Esophagus mucosa (tissue), 1 donor: ENCODE measurements at places on chromosomes 13 and 19. TPM values are rescaled to one million over a fixed set of nuclear protein-coding genes. Genes with fewer than 3 reads are reported as not detected.

- no peak for ATAC-seq
Measured at GRCh38 chr19:50475101-50475568, 1.2 kb upstream of the EMC10 start.

The SLITRK6 gene
- total RNA-seq = 4.0 TPM

GRCh38 chr13:79271616-79272015, 134.4 kb downstream of the RBM26 start:
- ATAC-seq = no peak

DNA sequence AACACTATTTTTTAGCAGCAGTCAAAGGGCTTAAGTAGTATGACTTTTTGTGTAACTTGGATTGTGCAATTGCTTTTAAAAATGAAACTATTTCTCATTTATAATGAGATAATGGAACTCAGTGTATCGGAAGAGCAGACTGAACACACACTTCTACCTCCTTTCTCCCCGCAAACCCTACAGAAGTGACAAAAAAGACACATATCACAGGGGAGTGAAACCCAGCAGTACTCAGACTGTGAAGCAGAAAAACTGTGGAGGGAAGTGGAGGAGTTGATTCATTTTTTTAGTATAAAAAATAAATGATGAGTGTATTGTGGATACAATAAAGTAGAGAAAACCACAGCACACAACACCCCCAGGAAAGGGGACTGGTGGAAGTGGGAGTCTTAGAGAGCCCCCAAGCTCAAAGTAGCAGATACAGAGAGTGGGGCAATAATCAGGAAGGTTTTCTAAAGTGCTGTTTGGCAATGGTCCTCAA, 9.7 kb downstream of the LPAR6 start:
- no peak for ATAC-seq

The BIVM gene
- 5.5 TPM for total RNA-seq

- ATAC-seq = no peak
Measured at GRCh38 chr13:114120591-114121011, 11.8 kb downstream of the RASA3 start.

GRCh38 chr13:20525601-20526544, at the start of gene CRYL1:
Gene CRYL1 (minus strand): TSS chr13:20525857. CDS start chr13:20525794, 63 bp downstream.
- ATAC-seq = peak; percentile 91

GRCh38 chr13:31045286-31046081, 113.0 kb downstream of the TEX26 start:
- peak; percentile 92 for ATAC-seq

- no peak for ATAC-seq
Measured at GRCh38 chr13:33953203-33953602, 135.3 kb downstream of the RFC3 start.

DNA sequence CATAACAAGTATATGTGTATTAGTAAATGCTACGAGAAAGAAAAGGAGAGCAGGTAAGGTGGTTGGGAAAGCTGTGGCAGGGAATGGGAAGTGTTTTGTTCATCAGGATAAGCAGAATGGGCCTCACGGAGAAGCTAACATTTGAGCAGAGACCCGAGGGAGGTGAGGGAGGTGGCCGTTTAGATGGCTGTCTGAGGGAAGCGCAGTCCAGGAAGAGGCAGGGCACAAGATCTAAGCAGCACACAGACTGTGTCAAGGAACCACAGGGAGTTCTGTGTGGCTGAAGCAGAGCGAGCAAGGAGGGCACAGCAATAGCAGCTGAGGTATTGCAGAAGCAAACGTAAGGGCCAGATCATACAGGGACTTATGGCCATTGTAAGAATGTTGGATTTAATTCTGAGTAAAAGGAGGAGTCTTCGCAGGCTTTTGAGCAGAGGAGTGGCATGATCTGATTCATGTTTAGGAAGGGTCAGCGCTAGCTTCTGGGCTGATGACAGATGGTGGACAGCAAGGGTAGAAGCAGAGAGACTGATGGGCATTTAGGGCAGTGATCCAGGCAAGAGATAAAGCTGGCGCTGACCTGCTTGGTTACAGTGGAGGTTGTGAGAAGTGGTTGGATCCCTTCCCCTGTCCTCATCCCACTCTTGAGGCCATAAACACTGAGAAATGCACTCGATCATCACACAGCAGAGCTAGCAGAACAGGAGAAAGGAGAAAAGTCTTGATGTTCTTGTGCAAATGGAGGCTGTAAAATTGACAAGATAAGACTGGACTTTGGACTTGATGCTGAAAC, 199.9 kb downstream of the LACC1 start:
- no peak for ATAC-seq

DNA sequence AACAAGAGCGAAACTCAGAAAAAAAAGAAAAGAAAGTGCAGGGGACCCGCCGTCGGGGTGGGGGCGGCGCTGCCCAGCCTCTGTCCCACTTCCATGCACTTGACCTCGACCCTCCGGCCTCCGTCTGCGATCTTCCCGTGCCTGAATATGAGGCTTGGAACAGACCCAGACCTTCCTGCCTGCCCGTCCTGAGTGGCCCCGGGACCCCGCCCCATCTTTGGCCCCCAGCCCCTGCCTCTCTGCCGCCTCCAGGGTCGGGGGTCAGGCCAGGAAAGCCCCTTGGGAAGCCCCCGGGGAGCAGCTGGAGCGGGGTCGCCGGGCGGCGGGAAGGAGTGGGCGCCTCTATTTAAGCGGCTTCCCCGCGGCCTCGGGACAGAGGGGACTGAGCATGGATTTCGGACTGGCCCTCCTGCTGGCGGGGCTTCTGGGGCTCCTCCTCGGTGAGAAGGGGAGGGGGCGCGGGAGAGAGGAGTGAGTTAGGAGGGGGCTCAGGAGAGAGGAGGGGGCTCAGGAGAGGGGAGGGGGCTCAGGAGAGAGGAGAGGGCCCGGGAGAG, at the start of gene MADCAM1:
Gene MADCAM1 (plus strand): TSS at position 375 of the 554 bp plus-strand sequence. CDS start 14 bp downstream, at position 389.
- ATAC-seq = no peak

The SRRM5 gene
- 0.12 TPM for total RNA-seq

The SHC2 gene
- 1.7 TPM for total RNA-seq
